AG04450 (cell line): ENCODE measurements at places on chromosomes 13 and 19. TPM values are rescaled to one million over a fixed set of nuclear protein-coding genes. Genes with fewer than 3 reads are reported as not detected.

Gene F2RL3
- polyA plus RNA-seq: not detected in 2 replicates

Gene CEACAM6
- polyA plus RNA-seq: not detected in 2 replicates

Gene CAPN12
- 0.66 and 0.69 TPM in 2 replicates for polyA plus RNA-seq

- no peak for DNase-seq
These were observed 324.3 kb downstream of the ZNF536 start for GRCh38 chr19:30696514-30696913.

Gene FFAR2
- not detected in 2 replicates for polyA plus RNA-seq

- DNase-seq: no peak
These were observed 19.2 kb downstream of the ZNF787 start for GRCh38 chr19:56101746-56102535.

DNA sequence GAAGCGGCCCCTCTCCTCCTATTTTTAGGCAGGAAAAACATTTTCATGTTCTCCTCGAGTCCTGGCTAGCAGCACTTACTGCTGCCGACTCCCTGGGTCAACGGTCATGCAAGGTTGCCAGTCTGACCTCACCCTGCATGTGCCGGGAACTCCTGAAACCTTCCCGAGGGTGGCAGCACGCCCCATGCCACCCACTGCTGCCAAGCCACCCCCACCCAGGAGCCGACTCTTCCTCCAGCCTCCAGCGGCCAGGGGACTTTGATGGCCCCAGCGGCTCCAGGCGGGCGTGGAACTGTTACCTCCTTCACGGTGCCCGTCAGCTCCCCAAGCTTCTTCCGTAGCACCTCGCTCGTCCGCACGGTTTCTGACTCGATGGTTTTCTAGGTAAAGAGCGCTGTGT is 8.7 kb downstream of the TIMM44 start:
- no peak for DNase-seq

Gene ZNF729
- not detected in 2 replicates for polyA plus RNA-seq

- DNase-seq: no peak
These were observed 265.6 kb downstream of the TDRD3 start for GRCh38 chr13:60662595-60662994.

DNA sequence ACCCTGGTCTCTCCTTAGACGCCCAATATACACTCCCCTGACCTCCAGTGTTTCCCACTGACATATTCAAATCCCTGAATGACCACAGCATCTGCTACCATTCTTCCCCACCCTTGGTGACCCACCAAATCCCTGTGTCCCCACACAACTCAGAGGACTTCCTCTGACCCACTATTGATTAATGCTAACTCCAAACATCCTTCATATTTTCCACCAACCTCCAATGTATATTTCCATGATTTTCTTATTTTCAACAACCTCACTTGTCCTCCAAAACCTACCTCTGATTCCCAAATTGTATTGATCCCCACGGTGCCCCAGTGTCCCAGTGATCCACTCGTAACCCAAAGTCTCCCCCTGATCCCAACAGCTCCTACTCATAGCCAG is 526 bp upstream of the DMWD start:
- DNase-seq: no peak

Gene NKPD1
- 0.04 TPM in 2 replicates for polyA plus RNA-seq

DNA sequence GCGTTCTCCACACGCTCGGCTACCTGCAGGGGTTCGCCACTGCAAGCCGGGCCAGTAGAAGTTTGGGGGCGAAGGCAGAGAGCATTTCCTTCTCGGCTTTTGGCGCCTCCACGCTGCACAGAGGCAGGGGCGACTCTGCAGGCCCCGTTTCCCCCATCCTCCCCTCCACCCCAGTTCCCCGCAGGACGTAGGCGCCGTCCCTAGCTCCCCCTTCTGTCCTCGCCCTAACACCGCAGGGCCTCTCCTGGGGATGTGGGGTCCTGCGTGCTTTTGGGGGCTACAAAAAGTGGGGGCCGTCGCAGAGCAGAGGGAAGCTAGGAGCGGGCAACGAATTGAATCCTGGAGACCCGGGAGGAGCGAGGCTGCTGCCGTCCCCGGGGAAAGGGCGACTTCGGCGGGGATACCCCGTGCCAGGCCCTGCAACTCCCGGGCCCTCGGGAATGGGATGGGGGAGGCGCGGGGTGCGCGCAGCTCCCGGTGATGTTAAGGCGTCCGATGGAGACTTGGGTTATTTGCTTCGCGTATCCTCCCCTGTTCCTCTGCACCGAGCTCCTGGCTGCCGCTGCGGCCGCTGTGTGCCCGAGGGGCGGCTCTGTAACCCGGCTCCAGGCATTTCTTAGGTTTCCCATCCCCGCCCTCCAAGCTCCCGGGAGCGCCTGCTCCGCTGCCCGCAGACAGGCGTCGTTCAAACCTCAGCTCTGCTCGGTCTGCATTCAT is 255.9 kb upstream of the SOX21 start:
- DNase-seq: no peak

DNA sequence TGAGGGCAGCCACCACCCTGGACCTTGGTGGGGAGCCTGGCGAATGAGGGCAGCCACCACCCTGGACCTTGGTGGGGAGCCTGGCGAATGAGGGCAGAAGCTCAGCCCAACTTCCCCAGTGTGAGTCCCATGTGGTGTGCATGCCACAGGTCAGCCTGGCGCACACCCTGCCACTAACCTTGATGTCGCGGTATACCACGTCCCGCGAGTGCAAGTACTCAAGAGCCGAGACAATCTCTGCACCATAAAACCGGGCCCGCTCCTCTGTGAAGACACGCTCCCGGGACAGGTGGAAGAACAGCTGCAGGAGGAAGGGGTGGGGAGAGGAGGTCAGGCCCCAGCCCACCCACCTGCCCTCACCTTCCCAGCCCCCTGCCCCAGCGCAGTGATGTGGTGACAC is 11.3 kb upstream of the CCNP start:
- no peak for DNase-seq

Gene RGL3
- polyA plus RNA-seq: 0.11 and 0.16 TPM in 2 replicates

DNA sequence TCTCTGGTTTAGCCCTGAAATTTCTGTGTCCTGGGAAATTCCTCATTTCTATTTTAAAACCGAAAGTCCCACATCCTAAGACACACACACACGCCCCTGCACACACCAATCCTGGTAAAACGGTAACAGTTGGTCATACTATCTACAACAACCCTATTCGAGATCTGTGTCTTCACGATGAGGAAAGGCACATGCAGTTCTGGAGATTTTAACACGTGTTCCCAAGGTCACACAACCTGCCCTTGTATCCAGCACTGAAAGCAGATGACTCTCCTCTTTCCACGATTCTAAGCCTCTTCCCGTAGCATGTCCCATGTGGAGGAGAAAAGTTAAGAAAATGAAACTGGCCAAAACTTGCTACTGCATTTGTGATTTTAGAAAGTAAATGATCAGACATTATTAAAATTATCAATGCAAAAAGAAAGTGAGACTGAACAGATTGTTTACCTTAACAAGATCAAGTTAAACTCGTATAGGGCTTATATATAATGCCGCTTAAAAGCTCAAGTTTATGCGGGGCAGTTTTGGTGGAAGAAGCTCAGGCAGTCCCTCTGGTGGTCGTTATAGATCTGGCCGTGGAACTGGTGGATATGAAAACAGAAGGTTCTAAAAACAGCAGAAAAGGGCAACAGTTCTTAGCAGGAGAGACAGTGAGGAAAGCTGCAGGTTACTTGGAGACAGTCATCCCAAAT is 32.7 kb downstream of the VSTM1 start:
- no peak for DNase-seq

DNA sequence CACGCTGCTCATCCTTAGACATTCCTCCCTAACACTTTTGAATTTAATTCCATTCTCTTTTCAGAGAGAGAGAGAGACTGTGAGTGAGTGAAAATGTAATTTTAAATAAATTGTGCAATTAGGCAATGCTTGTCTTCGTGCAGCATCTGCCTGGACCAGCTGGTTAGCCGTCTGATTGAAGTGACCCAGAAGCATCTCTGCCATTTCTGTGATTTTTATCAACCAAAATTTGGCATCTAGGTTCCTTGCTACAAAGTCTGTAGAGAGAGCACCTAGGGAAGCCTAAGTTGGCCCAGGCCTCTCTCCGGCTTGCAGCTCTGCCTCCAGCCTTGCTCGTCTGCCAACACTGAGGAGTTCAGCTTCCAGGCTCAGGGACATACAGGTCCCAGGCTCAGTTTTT is 138.6 kb upstream of the GPR12 start:
- DNase-seq: no peak

DNA sequence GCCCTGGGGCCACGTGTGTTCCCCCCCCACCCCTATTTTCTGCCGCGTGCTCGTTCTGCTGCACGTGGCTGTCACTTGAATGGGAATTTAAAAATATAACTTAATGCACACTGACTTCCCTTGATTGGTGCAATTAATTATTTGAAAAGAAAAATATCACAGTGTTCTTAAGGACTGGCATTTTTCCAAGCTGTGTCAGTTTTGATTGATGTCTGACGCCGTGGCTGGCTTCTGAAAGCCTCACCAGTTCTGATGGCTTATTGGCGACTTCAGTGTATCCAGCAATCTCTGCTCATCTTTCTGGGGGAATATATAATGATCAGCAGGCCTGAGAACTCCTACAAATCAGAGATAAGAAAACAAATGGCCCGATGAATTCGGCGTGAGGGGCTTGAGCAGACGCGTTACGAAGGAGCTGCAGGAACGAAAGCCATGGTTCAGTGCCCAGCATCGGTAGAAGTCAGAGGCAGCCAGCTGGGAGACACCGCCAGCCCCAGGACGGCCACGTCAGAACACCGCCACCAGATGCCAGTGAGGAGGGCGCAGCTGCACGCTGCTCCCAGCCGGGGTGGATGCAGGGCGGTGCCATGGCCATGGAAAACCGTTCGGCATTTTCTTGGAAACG is 111.2 kb downstream of the KDM4B start:
- no peak for DNase-seq

GRCh38 chr13:81203783-81204182 is 862.9 kb upstream of the SPRY2 start:
- no peak for DNase-seq

DNA sequence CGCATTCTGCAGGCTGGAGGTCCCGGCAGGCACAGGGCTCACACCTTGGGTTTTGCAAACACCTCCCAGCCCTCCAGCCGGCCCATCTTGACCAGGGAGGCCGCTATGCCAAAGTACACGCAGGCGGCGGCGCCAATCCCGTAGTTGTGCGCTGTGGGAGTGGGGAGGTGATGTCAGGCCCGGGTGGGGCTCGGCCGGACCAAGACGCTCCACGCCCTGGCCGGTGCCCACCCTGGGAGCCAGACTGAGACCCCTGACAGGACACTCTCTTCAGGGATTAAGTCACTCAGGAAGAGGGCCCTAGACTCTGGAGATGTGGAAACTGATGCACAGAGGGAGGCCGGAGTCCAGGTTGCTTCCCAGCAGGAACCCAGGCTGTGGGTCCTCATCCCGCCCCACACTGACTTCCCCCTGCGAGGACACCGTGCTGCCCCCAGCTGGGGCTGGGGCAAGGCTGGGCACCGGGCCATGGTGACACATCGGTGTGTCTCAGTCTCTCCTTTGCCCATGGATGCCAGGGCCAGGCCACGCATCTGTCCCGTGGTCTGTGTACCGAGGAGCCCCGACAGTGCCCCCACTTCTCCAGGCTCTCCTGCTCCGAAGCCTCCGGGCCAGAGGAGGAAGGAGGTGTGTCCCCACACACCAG is 8.8 kb downstream of the NDUFA11 start:
- no peak for DNase-seq

- DNase-seq: no peak
These were observed 37.9 kb downstream of the MBNL2 start for GRCh38 chr13:97259798-97260714.

Gene FPR3
- polyA plus RNA-seq: not detected in 2 replicates

DNA sequence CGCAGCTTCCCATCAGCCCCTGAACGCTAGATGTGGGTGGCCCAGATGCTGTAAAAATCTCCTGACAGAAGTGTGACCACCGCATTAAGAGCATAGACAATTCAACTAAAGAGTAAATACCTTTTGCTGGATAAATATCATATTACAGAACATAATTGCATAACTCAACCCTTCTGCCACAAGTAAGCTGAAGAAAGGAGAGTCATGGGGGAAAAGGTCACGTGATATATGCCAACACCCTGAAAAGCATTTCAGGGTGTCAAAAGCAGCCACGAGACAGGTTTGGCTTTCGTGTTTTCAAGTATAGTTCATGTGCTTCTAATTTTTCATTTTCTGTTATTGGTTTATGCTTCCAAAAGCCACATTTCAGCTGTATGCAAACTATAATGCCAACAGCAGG is 71.3 kb downstream of the LHFPL6 start:
- no peak for DNase-seq

DNA sequence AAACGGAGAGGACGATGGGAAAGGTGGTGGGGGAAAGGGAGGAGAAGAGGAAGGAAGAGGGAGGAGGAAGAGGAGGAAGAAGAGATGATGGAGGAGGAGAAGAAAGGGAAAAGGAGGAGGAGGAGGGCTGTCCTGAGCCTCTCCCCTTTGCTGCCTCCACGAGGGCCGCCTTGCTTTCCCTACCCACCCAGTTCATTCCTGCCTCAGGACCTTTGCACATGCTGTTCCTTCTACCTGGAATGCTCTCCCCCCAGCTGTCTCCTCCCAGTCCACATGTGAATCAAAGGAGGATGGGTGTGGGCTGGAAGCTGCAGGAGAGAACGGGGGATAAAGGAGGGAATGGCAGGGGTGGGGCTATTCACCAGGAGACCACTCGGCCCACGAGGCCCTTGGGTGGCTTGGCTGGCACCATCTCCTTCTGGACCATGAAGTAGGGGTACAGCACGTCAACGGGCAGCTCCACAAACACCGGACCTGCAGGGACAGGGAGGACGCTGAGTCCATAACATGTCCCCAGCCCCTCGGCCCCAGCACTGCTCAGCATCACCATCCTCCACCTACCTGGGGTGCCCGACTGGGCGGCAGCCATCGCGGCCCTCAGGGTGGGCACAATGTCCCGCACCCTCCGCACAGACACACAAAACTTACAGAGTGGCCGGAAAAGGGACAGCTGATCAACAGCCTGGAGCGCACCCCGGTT is 15.3 kb downstream of the SYDE1 start:
- no peak for DNase-seq

Gene MPHOSPH8
- 19.7 and 24.8 TPM in 2 replicates for polyA plus RNA-seq

- no peak for DNase-seq
These were observed 652 bp downstream of the POU4F1 start for GRCh38 chr13:78602561-78603239.

- no peak for DNase-seq
These were observed 1.4 kb downstream of the NPAS1 start for GRCh38 chr19:47020992-47021496.

GRCh38 chr13:98279473-98280175 is 102.6 kb upstream of the RNF113B start:
- DNase-seq: no peak

Gene IGFL3
- not detected in 2 replicates for polyA plus RNA-seq

DNA sequence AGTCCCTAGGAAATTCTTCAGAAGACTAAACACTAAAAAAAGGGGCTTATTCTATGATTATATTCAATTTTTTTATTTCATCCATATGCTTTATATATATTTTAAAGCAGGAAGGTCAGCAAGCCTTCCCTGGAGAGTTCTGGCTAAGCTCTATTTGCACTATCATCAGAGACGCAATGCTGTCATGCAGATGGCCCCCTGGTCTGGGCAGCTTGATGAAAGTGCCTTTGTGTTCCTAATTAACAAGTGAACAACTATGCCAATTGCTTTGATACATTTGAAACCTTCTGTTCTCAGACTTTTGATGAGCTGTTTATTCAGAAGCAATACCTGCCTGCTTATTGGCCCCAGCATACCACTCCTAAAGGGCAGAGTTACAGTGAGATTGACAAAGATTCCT is 1344.6 kb downstream of the OLFM4 start:
- no peak for DNase-seq

Gene CD209
- not detected in 2 replicates for polyA plus RNA-seq

GRCh38 chr19:49591731-49592485 is 926 bp downstream of the PRR12 start:
- DNase-seq: no peak

- DNase-seq: no peak
These were observed 412 bp downstream of the IRS2 start for GRCh38 chr13:109785892-109786450.

Gene SERP2
- polyA plus RNA-seq: 5.0 and 5.7 TPM in 2 replicates

- DNase-seq: peak; percentile 93
These were observed 13.6 kb downstream of the CCDC97 start for GRCh38 chr19:41323430-41324125.

Gene BCL2L12
- 8.8 and 10.9 TPM in 2 replicates for polyA plus RNA-seq
